G401 (cell line): ENCODE measurements at places on chromosomes 5 and 9. TPM values are rescaled to one million over a fixed set of nuclear protein-coding genes. Genes with fewer than 3 reads are reported as not detected.

DNA sequence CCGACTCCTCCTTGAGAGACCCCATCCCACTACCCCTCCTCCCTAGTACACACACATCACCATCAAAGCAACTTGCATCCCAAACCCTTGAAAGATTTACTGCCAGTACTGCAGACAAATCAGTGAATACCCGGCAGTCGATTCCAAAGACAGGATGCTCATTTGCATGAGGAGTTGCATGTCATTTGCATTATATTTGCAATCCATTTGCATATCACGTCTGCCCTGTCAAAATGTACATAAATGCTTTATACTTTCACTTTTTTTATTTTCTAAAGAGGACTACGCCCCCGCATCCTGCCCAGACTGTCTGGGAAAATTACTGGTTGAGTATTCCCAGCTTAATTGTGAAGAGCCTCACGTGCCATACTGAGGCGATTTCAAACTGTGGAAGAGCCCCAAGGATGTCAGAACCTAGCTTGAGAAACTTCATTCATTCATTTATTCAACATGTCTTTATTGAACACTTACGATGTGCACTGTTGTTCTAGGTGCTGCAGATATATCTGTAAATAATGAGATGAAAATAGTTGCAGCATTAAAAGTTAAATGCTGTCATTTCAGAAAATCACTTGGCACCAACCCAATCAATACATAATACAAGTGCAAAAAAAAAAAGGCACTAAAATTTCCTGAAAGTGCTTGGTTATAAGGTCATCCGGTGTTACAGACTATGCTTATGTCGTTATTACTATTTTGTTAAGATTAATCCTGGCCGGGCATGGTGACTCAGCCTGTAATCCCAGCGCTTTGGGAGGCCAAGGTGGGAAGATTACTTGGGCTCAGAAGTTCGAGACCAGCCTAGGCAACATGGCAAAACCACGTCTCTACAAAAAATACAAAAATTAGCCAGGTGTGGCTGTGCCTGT is 17.2 kb upstream of the SIL1 start:
- DNase-seq = no peak

DNA sequence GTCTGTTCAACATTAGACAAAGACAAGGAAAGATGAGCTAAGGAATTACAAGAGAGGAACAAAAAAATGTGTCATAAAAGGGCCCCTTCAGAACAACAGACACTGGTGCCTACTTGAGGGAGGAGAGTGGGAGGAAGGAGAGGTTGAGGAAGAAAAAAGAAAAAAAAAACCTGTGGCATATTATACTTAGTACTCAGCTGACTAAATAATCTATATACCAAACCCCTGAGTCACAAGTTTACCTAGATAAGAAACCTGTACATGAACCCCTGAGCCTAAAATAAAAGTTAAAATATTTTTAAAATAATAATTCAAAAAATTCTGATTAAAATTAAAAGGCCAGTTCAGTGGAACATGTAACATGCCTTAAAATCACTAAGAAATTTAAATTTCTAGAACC is 107.3 kb downstream of the MTREX start:
- no peak for DNase-seq

DNA sequence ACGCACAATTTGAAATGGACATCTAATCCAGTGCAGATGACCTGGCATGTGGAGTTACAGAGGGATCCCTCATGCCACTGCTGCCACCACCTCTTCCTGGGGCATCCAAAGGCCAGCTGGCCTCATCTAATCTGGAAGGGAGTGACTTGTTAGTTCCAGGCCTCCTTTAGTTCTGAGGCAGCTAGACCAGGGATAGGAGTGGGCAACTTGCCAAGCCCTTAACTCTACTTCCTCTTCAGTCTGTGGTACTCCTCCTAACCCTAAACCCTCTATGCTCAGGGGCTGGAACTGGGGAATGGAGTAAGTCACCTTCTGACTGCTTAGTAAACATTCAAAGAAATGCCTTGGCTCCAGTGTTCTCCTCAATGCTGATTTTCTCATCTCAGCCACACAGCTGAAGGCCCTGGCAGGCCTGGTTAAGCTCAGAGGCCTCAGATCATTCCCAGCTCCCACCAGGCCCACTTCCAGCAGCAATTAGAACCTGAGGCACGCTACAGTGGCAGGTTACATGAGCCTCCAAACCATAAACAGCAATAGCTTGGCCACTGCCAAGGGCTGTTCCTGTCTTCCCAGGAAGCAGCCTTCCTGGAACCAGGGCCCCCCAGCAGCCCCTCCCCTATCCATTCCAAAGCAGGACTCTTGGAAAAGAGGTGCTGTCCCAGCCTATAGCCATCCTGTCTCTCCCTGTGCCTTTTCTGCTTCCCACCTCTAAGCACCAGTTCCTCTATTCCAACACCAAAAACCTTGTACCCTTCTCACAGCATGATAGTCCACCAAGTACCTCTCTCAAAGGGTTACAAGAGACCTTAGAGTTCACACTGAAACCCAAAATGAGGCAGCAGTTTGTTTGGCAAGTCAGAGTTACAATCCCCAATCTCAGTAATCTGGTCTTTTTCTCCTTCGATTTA is 2.0 kb downstream of the EIF4EBP3 start:
- no peak for DNase-seq

GRCh38 chr9:93043122-93043521 is 15.4 kb upstream of the SUSD3 start:
- DNase-seq = no peak

DNA sequence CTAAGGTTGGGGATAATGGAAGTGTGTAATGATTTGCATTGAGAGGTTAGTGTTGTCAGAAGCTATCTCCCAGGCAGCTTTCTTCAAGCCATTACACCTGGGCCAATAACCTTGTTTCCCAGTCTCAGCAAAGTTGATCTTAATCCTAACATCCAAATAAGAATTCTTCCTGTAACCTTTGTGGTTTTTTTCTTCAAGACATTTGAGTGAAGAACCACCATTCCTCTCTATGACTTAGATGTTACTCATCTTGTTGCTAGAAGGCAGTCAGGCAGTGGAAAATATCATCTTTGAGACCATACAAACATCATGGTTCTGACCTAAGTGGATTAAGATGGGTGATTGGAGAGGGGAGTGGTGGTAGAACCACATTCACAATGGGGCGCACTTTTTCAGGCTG is 103.5 kb downstream of the NDUFAF2 start:
- no peak for DNase-seq

- no peak for DNase-seq
These were observed 159.3 kb downstream of the SPATA31D1 start for GRCh38 chr9:82147798-82148425.

Gene TTC23L
- total RNA-seq = not detected in 2 replicates
